ENCODE measurements at places on chromosomes 6 and 20.
A peak's percentile ranks its signal among the peaks of the same experiment; 100 is the strongest.

DNA sequence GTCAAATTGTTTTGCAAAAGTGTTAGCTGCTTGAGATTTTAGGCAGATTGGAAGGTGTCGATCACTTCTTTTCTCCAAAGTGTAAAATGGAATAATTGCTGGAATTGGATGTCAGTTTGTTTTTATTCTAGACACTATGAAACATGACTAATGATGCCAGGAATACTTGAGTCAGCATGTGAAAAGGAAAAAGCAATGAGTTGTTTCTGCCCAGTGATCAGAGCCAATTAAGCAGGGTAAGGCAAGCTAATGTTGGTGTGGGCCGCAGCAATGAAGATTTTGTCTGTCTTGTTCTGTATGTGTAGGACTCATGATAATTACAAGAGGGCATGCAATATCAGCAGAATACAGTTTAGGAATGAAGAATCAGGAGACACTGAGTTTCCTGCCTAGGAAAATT, 110.3 kb downstream of the CARMIL1 start:
- DNase-seq, result no peak

DNA sequence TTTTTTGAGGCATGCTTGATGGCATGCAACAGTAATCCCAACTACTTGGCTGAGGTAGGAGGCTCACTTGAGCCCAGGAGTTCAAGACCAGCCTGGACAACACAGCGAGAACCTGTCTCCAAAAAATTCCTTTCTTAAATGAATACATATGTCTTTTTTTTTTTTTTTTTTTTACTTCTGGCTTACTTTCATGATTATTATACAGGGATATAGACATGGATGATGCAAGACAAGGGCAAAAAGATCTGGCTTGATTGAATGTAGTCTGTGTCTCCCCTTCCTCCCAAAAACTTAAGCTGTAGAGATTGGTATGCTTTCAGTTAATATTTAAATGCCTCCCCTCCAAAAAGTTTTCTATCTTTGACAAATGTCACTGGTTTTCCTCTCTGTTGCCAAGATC, 7.6 kb downstream of the SNX3 start:
- DNase-seq, result no peak

GRCh38 chr6:1062786-1063545, 248.9 kb upstream of the FOXQ1 start:
- peak; percentile 13 for DNase-seq

- no peak for DNase-seq
These were observed 5.3 kb downstream of the FOXA2 start for GRCh38 chr20:22579119-22579427.

DNA sequence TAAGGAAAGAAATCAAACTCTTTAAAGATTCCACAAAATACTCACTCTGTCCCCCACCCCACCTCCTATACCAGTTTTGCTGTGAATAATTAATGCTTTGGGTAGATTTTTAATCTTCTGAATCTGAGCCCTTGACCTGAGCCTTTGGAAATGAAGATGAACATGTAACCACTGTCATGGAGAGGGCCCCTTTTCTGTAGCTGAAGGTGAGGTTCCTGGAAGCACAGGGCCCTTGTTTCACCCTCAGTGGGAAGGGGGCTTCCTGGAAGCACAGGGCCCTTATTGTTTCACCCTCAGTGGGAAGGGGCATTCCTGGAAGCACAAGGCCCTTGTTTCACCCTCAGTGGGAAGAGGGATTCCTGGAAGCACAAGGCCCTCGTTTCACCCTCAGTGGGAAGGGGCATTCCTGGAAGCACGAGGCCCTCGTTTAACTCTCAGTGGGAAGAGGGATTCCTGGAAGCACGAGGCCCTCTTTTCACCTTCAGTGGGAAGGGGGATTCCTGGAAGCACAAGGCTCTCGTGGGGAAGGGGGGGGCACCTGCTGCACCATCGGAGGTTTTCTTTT, 75.7 kb downstream of the DACT2 start:
- no peak for DNase-seq

DNA sequence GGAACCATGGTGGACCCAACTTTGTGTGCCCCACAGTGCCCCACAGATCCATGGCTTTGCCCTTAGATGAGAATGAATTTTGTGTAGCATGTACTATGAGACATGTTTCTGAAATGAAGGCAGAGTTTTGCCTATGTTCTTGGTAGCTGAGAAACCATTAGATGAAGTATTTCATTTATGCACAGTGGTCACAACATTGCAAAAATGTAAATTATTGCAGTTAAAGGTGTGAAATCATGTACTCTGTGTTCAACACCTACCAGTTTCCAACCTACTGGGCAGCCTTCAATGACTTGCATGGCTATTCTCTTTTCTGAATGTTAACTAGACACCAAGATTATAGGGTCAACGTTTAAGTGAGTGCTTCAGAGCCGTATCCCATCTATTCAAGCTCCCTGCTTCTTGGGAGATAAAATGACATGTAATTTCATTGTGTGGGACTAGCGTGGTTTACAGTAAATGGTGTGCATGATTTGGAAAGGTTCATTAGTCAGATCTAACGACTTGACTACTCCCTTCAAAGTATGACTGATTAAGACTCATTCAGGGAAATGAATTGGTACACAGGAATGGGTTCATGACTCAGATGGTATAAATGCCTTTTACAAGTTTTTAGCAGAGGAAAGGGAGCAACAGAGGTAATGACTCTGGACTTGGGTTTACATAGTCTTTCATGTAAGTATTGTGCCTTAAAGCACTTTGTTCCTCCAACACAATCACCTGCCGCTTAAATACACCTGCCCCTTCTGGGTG, 106.1 kb upstream of the AKIRIN2 start:
- no peak for DNase-seq

DNA sequence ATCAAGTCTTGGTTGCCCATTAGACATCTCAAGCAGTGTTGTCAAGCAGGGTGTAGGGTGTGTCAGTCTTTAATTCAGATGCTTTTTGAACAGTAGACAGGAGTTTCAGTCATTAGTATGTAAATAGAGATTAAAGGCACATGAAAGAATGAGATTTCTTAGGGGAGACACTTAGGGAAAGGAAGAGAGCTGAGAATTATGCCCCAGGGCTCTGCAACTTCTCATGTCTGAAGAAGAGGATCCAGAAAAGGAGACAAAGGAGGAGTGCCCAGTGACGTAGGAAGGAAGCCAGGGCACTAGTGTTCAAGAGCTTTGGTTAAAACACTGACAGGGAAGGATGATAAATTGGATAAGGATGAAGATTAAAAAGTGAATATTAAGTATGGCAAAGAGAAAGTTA, 569.7 kb downstream of the NKAIN2 start:
- DNase-seq, result no peak

DNA sequence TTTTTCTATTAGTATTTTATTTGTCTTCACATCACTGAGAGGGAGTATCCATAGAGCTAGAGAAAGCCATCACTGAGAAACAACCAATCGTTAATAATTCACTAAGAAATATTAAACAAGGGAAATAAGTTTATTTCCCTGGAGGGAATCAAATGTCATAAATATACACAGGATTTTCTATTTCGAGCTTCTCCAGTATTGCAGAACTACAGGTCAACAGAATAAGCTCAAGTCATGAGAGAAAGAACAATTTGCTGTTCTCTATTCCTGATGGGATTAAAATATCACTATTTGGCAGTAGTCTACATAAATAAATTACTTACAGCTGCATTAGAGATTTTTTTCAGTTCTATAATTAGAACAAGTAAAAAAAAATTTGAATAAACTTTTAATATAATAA, 2.2 kb upstream of the FAM162B start:
- DNase-seq, result no peak

GRCh38 chr6:127748290-127748689, 152.6 kb downstream of the THEMIS start:
- DNase-seq, result no peak

- DNase-seq, result peak; percentile 41
These were observed at the start of gene ARHGAP40 for GRCh38 chr20:38601216-38602184. ARHGAP40 (plus strand) TSS chr20:38601809.

GRCh38 chr6:8904754-8905153, 469.4 kb upstream of the SLC35B3 start:
- DNase-seq, result peak; percentile 27

- no peak for DNase-seq
These were observed 312.3 kb downstream of the ESR1 start for GRCh38 chr6:152119831-152120230.

DNA sequence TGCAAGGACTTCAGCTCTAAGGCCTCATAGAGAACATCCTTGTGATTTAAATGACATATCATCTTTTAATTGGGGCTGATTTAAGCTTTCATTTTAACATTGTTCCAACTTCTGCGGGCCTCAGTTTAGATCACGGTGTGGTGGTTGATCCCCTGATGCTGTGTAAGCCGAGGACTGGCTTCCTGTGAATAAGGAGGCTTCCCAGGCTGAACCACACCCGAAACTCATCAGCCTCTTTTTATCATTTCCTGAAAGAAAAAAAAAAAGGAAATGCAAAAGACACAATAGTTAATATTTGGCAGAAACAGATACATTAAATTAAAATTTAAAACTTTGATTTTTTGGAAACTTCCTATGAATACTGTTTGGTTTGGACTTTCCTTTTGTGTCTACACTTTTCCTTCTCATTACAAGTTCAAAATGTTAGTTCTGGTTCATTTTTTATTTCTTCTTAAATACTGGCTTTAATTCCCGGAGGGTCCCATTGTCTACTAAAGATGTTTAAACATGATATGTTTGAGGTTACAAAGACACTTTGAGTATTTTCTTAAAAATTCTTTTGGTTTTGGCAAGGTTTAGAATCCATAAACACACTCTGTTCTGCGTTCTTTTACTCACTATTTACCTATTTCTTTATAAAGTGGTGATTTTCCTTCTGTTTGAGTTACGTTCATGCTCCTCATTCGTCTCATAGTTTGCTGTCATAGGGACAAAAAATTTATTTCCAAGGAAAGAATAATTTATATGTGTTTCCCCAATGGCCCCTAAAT, 230.0 kb upstream of the SULF2 start:
- DNase-seq, result no peak

- DNase-seq, result peak; percentile 98
These were observed 10.7 kb upstream of the NCOA7 start for GRCh38 chr6:125779924-125780539.
